NCI-H1092 (cell line): ENCODE measurements at places on chromosomes 11 and 22.

GRCh38 chr11:11318961-11319360 lies 34.1 kb downstream of the CSNK2A3 start:
- no peak for DNase-seq

GRCh38 chr11:117979481-117980211 lies 6.5 kb upstream of the IL10RA start:
- no peak for DNase-seq

DNA sequence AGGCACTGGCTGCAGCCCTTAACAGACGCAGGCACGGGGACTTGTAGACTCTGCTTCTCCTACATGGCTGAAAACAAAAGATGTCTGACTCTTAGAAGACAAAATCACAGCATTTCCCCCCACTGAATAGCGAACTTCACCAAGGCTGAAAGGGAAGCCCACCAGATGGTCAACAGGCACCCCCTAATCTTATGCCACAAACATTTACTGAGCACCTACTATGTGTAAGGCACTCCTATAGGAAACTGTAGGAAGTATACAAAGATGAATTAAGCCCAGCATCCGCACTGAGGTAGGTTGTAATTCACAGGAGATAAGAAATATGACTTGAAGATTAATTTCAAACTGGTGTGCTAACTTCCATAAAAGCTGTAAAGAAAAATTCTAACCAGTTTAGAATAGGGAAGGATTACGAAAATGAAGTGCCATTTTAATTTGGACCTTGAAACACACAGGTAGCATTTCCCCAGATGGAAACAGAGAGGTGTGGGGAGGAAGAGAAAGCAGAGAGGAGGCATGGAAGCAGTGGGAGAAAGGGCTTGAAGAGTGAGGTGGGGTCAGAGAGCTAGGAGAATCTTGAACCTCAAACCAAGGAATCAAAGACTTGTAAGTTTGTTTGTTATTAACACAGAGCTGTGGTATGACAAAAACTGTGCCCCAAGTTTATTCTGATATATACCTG lies 38.1 kb downstream of the NUMA1 start:
- no peak for DNase-seq

- DNase-seq = no peak
Measured at GRCh38 chr11:2770761-2771301, 71.0 kb upstream of the KCNQ1OT1 start.

DNA sequence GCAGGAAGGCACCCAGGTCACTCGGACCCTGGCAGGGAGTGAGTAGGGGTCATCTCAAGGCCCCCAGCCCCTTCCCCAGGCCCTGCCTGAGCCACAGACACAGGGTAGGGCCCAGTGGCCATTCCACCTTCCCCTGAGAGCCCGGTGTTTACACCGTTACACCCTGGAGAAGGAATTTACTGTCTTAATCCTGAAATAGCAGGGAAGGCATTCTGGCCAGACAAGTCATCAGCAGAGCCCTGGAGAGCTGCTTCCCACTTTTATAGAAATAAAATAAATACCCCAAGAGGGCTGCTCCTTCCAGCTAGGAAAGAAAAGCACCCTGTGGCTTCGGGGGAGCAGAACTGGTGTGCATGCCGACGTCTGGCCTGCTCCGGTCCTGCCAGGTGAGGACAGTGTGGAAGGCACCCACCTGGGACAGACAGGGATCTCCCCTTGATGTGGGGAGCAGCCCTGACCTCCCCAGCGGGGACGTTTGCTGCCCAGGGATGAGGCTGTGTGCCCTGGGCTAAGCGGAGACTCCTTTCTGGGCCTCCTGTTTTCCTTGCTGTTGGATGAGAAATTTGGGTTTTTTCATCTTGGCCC lies 180.0 kb downstream of the MN1 start:
- no peak for DNase-seq

- no peak for DNase-seq
Measured at GRCh38 chr11:59556917-59557348, 45.6 kb downstream of the OR4D9 start.

DNA sequence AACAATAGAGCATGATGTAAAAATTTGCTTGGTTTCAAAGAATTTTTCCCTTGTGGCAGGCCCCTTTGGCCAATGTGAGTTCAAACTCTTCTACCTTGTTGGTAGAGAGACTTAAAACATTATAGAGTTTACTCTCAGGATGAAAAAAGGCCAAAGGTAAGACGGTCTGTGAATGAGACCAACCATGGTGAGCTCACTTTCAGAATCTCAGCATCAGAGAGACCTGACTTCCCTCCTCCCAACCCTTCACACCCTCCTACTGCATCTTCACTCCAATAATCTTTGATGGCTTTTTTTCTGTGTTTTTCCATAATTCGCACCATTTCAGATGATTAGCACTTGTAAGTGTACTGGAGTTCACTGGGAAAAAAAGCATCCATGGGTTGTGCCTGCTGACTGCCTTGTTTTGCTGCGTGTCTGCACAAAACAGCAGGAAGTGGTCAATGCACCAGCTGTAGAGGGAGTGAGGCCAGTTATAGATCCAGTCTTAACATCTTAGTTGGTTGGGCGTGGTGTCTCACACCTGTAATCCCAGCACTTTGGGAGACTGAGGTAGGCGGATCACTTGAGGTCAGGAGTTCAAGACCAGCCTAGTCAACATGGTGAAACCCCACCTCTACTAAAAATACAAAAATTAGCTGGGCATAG lies 64.1 kb downstream of the SLC1A2 start:
- no peak for DNase-seq

- no peak for DNase-seq
Measured at GRCh38 chr11:99098258-99098657, 77.5 kb downstream of the CNTN5 start.

- no peak for DNase-seq
Measured at GRCh38 chr22:47151490-47151889, 389.0 kb downstream of the TBC1D22A start.

GRCh38 chr11:65071907-65072630 lies 11.8 kb downstream of the CDCA5 start:
- no peak for DNase-seq

- no peak for DNase-seq
Measured at GRCh38 chr11:66879583-66879982, 22.7 kb downstream of the LRFN4 start.

GRCh38 chr11:35277827-35278226 lies 138.9 kb downstream of the CD44 start:
- DNase-seq = no peak

DNA sequence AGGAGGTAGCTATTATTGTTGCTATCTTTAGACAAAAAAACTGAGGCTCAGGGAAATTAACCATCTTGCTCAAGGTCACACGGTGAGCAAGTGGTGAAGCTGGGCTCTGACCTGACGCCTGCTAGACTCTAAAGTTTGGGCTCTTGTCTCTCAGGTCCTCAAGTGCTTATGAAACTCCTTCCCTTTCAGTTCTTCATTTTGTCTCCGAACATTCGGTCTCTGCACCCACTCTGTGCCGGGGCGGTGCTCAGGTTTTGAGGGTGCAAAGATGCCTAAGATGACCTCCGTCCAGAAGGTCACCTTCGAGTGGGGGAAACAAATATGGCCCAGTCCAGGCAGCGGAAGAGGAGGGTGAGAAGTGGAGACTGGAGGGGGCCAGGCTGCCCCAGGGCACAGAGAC lies 16.0 kb downstream of the OVOL1 start:
- no peak for DNase-seq

DNA sequence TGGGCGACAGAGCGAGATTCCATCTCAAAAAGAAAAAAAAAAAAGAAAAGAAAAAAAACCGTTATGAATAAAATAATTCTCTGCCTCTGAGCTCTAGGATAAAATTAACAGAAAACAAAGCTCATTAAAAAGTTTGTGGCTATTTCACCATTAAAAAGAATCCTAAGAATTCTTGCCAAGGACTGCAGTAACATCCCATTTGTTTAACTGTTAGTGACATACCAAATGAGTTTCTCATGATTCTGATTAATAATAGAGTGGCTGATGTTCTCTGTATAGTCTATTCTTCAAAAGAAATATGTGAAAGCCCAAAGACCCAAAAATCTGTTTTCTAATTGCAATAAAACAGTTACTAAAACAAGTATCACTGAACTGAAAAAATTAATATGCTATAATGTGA lies 19.7 kb downstream of the CLNS1A start:
- DNase-seq = no peak

DNA sequence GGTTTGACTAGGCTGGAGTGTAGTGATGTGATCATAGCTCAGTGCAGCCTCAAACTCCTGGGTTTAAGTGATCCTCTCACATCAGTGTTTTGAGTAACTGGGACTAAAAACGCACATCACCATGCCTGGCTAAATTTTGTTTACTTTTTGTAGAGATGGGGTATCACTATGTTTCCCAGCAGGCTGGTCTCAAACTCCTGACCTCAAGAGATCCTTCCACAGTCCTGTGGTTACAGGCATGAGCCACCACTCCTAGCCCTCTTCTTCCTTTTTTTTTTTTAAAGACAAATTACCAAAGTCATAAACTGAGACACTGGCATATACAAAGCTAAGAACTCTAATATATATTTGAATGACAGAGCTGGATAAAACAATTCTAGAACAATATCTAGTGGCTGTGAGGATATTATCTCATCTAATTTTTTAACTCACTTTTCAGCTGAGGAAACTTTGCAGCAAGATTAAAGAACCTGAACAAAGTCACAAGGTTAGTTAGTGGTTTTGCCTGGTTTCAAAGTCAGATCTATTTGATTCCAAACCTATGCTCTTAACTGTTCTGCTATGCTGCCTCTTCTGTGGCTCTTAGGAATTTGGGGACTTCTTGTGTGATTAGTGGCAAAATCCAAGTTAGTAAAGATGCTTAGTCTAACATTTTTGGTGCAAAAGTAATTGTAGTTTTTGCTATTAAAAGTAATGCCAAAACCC lies 95.3 kb upstream of the RAG2 start:
- no peak for DNase-seq

GRCh38 chr11:27991736-27992135 lies 116.2 kb downstream of the KIF18A start:
- no peak for DNase-seq

DNA sequence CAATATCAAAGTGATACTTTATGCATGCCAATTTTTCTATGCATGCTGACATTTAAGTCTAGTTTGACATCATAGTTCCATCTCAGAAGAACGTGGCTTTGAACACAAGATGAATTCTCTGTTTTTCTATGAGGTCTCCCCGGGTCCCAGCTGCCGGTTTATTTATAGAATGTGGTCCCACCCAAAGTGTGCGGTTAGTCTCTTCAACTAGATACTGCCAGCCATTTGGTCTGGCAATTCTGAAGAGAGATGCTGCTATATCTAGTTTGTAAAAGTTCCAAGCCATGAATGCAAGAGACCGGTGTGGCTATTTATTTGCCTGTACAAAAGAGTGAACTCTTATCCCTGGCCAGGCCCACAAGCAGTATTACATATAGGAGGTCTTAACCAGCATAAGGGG lies 9.2 kb downstream of the OR5A2 start:
- DNase-seq = no peak

DNA sequence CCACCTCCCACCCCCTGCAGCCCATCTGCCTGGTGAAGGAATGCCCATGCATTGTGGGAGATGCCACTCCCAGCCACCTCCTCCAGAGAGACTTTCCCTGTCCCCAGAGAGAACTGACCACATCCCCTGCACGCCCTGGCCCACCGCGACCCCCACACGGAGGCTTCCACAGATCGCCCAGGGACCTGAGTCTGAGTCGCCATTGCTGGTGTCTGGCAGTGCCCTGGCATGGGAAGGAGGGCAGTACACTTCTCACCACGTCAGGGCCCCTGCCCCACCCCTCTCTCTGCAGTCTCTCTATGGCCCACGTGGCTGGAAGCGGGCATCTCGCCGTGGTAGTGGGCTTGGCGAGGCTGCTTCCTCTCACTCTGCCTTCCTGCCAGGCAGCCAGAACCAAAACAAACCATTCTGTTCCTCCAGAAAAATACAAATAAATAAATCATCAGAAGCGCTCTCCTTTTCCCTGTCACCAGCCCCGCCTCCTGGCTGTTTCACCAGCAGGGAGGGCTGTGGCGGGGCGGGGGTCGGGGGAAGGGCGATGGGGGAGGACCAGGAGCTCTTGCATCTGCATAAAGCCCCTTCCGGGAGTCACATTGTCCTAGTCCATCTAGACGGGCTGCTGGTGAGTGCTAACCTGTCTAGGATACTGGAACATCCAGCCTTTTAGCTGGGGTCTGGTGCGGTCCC lies 20.9 kb downstream of the SHISAL1 start:
- no peak for DNase-seq

DNA sequence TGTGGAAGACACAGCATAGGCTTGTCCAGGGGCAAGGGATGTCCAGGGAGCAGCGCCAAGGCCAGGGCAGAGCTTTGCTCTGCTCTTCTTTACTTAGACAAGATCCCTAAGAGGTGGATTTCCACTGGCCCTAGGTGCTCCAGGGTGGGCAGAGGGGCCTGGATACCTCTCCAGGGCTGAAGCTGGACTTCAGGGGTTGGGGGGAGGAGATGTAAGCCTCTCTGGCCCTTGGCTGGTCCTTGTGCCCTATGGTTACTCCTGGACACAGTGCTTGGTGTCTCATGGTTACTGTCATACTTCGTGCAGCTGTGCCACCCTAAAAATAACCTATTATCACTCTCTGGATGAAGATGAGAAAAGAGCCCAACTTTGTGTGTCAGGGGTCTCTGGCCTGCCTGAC lies 12.9 kb upstream of the KCNJ11 start:
- DNase-seq = no peak

- no peak for DNase-seq
Measured at GRCh38 chr11:114168691-114169090, 109.2 kb downstream of the ZBTB16 start.

- DNase-seq = no peak
Measured at GRCh38 chr22:46476547-46476941, 60.9 kb downstream of the CELSR1 start.

GRCh38 chr11:117997406-117997805 lies 11.2 kb downstream of the IL10RA start:
- no peak for DNase-seq

GRCh38 chr22:47094861-47095330 lies 332.4 kb downstream of the TBC1D22A start:
- no peak for DNase-seq

- DNase-seq = no peak
Measured at GRCh38 chr11:91404344-91404743, 820.3 kb upstream of the FAT3 start.

DNA sequence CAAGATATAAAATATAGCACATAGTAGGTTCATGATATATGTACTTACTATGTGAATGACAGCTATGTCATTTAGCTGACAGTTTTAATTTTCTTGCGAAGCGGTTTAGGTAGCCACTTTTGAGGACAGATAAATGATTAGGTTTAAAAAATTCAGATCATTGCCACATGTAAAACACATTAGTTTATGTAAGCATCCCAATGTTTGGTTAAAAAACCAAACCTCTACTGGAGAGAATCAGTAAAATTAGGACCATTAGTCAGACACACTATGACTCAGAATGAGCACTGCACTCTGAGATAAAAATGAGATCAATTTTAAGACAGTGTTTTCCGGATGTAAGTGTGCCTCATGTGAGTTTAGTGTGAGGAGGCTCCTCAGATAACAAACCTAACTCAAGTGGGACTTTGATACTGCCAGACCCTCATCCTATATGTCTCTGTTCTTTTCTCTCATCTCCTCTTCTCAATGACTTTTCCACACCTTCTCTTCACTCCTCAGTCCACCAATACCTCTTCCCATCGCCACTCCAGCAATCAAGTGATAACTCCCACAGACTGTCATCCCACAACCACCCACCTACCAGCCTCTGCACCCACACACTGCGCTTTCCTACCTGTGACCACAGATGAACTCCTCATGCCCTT lies 6.8 kb upstream of the OR2AT4 start:
- DNase-seq = no peak

- no peak for DNase-seq
Measured at GRCh38 chr11:69497221-69497787, 15.8 kb downstream of the LINC01488 start.

- DNase-seq = no peak
Measured at GRCh38 chr11:74138572-74138971, 32.2 kb downstream of the C2CD3 start.

- peak; percentile 83 for DNase-seq
Measured at GRCh38 chr22:23212061-23213021, 32.0 kb downstream of the BCR start.
